ENCODE measurements at places on chromosomes 2 and 18. TPM values are rescaled to one million over a fixed set of nuclear protein-coding genes. Genes with fewer than 3 reads are reported as not detected.

The CD207 gene
- not detected for total RNA-seq

The CPLX4 gene
- total RNA-seq = not detected

The GNLY gene
- total RNA-seq = 20.0 TPM

The NRP2 gene
- total RNA-seq = 2.1 TPM

The FAHD2A gene
- total RNA-seq = 33.9 TPM

The CCDC141 gene
- 8.2 TPM for total RNA-seq

The FBXO15 gene
- 2.5 TPM for total RNA-seq

DNA sequence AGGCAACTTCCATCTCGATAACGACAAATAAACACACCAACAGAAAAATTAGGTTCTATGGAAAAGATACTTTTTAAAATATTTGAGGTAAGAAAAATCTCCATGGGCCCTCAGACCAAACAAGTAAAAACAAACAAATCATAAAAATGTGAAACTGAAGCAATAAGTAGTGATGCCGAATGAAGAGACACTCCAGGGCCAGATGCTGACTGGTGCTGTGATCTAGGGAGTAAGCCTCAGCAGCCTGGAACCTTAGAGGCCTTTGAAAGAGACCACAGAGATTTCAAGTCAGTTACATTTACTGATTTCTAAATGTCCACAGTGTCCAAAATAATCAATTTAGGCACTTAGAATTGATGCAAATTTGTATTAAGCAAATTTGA is 1144.7 kb downstream of the CNTNAP5 start:
- no peak for DNase-seq

- no peak for DNase-seq
Observed at GRCh38 chr2:215419113-215419512, 16.8 kb downstream of the FN1 start.

GRCh38 chr2:233451950-233452349 is 97.7 kb downstream of the DGKD start:
- DNase-seq = no peak

DNA sequence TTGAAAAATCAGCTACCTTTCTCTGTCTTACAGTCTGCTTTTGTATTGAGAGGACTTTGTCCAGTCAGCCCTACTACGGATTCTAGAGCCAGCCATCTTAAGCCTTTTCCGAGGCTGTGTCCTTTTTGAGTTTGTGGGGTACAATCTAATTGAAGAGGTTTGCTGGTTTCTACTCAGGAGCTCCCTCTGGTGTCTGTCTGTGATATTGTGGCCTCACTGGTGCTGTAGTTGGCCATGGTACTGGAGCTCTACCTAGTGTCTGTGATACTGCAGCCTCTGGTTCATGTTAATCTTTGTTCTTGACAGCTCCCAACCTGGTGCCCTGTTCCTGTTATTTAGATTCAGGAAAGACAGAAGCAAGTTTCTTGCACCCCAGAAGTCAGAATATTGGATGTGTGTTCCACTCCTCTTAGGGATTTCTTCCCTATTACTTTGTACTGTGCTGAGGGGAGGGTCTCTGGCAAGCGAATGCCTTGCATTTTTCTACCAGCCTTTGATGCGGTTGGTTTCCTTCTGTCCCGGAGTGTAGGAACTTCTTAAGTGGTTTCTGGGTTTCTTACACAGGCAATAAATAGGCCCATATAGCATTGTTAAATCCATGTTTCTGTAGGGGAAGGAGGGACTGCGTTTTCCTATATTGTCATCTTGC is 78.5 kb downstream of the ACSL3 start:
- DNase-seq = no peak

GRCh38 chr18:78979056-78979729 is 425 bp upstream of the SALL3 start:
- no peak for DNase-seq

GRCh38 chr18:3384664-3385563 is 65.1 kb upstream of the TGIF1 start:
- no peak for DNase-seq

- no peak for DNase-seq
Observed at GRCh38 chr2:129906139-129906860, 73.2 kb upstream of the RAB6C start.

DNA sequence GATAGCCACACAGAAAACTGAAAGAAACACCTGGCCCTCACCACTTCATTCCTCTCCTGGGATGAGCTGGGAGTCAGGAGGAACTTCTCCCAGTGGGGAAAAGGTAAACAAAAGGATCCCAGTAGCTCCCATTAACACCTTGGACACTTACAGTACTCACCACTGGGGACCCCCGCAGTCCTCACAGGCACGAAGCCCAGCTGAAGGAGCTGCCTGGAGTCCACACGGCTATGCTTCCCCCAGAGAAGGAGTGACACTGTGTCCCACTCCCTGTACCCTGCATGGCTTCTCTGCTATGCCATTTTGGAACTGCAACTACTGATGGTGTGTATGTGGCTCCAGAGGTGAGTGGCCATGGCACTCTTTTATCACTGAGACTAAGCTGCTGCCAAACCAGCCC is 1565.1 kb downstream of the LRP1B start:
- no peak for DNase-seq

GRCh38 chr2:101197215-101197745 is 46.1 kb upstream of the TBC1D8 start:
- DNase-seq = no peak
